ENCODE measurements at places on chromosomes 13 and 19.

GRCh38 chr19:15137777-15138176 lies 30.6 kb downstream of the SYDE1 start:
- no peak for DNase-seq

- DNase-seq = no peak
Observed at GRCh38 chr13:26601669-26602068, 44.2 kb downstream of the WASF3 start.

DNA sequence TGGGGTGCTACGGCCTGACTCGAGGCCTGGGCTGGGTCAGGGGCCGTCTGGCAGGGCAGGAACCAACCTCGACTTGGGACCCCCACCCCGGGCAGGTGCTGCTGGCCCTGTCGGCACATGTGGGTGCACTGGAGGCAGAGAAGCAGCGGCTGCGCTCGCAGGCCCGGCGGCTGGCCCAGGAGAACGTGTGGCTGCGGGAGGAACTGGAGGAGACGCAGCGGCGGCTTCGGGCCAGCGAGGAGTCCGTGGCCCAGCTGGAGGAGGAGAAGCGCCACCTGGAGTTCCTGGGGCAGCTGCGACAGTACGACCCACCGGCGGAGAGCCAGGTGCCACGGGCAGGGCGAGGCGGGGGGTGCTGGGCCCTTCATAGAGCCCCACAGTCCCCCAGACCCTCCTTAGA lies 5.9 kb downstream of the KLC3 start:
- DNase-seq = no peak

- no peak for DNase-seq
Observed at GRCh38 chr13:23668562-23668961, 98.3 kb downstream of the TNFRSF19 start.

DNA sequence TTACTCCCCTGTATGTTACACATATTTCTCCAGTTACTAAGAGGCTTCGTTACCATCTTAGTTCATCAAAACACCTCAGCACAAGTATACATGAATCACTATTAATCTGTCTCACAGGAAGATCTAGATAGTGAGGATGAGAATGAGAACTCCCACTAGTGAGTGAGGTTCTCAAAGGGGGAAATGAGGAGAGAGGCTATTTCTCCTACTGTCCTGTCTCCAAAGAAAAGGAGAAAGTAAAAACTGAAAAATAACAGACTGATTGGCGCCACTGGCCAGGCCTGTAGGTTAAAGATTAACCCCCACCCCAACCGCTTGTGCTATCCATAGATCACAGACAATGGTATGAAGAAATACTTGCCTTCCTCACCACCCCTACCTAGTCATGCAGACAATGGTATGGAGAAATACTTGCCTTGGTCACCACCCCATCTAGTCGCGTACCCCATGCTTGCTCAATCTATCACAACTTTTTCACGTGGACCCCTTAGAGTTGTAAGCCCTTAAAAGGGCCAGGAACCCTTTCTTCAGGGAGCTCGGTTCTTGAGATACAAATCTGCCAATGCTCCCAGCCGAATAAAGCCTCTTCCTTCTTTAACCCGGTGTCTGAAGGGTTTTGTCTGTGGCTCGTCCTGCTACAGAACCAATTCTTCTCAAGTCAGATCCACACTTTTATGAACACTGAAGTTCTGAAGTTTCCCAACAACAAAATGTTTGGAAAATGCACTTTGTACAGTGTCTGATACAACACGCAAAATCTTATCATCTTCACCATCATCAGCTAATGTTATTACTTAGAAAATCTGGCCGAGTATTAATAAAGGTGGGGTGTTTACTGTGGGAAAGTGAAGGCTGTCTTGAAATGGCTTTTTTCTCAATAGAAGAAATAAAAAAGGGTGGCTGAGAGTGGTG lies 598.1 kb downstream of the UQCRFS1 start:
- no peak for DNase-seq

Data from CD4-positive, alpha-beta T cell treated with Interleukin-6 for 4 hours (primary cell).